Stimulated activated CD8-positive, alpha-beta memory T cell treated with anti-CD3 and anti-CD28 coated beads, Interleukin-15, amount 100 ng/mL, for 4 hours (primary cell): ENCODE measurements at places on chromosomes 4 and X.
A peak's percentile ranks its signal among the peaks of the same experiment; 100 is the strongest.

DNA sequence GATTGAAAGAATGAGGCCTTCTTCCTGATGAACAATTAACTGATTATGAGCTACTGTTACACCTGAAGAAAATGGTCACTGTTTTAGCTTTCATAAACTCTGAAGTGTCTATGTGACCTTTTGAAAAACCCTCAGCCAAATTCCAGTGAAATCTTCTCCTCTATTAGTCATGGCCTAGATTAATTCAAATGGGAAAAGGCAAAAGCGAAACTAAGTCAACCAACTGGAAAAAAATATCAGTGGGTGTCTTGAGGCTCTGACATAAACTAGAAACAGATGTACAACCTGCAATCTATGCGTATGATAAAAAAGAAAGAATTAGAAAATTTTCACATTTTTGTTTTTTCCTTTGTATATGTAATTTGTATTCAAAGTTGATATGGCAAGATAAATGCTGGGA, 169.4 kb upstream of the BANK1 start:
- no peak for DNase-seq

DNA sequence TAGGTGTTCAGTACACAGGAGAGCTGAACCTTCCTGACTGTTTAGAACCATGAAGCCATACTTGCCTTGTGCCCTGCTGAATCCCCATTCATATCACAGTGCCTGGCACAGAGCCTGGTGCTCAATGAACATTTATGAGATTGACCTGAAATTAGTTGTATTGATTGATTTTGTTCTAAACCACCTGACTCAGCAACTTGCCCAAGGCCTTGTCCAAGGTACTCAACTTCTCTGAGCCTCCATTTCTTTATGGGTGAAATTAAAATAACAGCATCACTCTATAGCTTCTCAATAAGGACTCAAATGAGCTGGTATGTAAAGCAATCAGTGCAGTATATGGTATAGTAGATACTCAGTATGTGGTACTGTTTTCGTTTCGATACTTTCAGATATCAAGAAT, 208.1 kb downstream of the SLC39A8 start:
- no peak for DNase-seq

DNA sequence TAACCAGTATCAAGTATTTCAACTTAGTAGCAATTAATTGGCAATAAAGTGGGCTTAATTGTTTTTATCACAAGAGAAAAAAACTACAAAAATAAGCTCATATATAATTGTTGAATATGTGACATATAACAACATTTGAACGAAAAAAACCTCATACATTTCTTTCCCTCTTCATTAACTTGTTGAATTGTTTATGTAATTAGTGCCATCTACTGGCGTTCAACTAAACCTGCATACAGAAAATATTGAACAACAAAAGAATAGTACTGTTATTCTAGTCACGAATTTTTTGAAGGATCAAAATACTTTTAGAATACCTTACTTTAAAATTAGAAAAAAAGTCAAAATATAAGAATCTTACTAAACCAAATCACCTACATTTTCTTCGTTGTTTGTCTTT, 586.5 kb upstream of the FTHL17 start:
- DNase-seq = no peak

GRCh38 chr4:20698382-20698781, 1.9 kb upstream of the PACRGL start:
- DNase-seq = no peak

DNA sequence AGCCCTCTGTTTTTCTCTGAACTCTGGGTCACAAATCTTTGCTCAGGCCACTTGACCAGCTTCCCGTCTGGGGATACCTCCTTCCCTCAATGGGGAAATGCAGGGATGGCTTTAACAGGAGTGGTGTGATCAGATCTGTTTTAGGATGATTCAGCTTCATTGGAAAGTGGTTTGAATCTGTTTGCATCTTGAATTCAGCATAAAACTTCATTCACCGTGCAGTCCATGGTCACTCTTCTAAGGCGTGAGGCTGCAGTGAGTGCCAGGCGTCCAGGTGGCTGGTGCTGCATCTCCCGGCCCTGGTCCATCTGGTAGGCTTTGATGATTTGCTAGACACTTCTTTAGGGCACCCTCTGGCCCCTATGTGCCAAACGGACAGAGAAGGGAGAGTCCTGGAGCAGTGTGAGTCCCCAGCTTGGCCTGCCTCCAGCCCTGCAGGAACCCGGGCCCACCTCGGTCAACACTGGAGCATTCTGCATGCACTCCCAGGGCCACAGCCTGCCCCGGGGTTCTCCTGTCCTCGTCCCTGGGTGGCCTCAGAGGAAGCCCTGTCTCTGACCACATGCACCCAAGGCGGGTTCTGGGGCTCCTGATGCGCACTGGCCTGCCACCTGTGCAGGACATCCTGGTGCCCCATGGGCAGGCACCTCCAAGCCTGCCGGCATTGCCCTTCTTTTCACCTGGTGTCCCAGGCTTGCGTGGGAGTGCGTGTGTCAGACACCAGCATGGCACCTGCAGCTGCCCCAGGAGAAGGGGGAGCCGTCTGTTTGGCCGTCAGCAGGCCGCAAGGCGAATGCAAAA, 251.5 kb upstream of the PSAPL1 start:
- no peak for DNase-seq

DNA sequence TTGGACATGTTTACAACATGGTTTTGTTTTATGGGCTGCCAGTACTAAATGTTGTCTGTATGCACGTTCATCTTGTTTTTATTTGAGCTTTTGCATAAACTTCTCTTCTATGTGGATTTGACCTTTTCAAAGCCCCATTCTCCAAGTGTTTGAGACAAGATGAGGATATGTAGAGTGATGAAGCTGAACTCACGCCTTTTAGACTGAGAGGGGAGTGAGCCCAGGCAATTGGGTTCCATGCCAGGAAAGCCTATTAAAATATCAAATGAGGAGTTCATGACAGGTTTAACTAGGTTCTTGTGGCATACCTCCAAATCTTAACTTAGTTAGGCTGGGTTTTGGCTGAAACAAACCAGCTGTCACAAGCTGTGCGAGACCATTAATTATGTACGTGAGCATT, 170.4 kb upstream of the LDB2 start:
- DNase-seq = no peak

DNA sequence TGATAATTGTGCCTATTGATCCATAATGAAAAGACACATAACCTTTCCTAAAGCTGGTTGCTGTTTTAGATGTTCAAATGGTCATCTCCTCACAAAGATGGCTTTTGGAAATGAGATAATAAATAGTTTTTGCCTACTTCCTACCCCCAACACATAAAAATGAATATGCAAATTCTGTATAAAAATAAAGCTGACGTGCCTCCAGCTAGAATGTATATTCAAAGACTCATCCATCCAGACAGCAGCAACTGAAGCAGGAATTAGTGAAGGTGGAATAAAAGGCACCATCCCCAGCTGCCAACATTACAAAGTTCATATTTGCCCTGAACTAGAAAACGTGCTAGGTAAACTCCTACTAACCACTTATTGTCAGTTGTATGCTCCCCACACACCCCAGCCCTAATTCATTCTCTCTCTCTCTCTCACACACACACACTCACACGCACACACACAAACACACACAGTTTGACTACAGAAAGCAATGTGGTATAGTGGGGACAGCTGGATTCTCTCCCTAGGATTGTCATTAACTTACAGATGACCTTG, 53.6 kb downstream of the PCDH19 start:
- no peak for DNase-seq

DNA sequence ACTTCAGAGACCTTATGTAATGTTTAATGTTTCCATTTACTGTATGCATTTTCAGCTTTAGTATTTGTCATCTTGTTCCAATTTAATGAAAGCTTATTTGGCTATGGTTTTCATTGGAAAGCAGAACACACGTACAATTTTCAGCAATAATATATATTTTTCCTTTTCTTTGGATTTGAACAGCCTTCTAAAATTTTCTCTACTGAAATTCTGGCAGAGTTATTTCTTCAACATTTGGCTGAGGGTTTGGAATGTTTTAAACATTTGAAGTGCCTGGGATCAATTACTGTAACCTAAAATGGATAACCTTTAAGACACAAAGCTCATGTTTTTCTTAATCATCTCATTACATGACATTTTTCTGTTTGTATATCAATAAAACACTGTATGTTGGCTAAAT, 156.9 kb downstream of the TENM3 start:
- DNase-seq = no peak

- no peak for DNase-seq
These were observed 1.9 kb upstream of the SEPTIN6 start for GRCh38 chrX:119694601-119695534.

DNA sequence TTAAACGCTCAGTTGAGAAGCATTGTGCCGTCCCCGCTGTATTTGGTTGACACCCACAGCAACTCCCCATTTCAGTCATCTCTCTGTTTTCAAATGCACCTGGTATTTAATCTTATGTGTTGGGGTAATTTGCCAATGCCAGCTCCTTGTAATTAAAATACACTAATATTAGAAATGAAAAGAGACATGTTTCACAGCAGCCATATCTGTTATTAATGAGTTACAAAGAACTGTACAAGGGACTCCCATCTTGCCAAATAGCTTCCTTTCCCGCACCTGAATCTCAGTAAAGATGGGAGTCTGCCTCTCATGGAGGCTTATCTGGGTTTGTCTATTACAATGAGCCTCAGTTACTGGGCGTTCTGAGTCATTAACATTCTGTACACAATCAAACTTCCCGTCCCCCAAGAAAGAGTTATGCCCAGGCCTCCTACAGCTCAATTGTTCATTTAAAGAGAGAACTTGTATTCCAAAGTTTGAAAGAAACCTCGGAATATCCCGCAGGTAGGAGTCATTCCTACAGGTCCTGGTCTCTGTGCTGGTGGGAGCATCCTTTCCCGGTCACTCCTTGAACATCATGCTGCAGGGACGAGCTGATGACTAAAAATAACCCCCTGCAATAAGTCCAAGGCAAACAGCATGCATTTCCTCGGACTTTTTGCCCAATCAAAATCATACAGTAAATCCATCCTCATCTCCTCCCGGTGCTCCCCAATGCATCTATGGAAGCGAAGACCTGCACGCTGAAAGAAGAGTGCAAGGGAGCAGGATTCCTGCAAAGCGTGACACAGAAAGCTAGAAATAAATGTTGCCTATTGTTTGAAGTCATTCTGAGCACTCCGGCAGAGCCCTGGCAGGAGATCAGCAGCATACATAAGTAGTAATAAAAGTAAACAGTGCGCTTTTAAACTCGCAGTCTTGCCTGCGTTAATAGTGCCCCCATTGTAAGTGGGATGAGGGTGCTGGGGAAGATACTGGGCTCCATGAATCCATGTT, 926 bp downstream of the NDP start:
- DNase-seq = no peak

DNA sequence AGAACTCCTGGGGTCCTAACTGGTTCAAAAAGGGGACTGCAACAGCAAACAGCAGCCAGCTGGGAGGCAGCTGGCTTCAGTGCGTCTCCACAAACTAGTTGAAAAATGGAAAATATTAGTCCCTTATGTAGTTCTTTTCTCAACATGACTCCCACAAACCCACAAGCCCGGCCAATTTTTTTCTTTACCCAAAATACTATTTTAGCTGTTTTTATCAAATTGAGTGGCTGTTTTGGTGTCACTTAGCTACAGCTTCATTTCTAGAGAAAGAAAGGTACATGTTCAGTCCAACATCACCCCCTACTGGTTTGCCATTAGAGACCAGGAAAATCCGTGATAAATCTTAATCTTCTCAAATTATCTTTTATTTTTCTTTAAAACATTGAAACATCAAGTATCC, 97.2 kb downstream of the GUCY2F start:
- no peak for DNase-seq

GRCh38 chr4:78796526-78796925, 20.4 kb downstream of the BMP2K start:
- DNase-seq = no peak

- no peak for DNase-seq
These were observed 22.1 kb downstream of the STAP1 start for GRCh38 chr4:67580577-67580976.

DNA sequence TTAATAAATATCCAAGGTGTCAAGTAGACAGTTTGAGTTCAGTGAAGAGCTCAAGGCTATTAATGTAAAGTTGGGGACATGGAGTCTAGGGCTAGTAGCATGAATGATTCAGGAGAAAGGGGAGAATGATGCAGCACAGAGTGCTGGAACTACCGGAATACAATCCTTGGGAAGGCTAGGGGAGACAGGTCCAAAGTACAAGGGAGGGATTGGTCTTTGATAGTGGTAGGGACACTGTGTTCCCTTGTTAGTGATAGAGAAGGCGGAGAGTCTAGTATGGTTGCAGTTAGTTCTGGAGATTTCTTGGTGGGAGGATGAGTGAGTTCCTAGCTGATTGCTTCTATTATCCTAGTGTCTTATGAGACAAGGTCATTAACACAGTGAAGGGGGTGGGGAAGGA, 8.7 kb downstream of the GCNA start:
- DNase-seq = no peak

DNA sequence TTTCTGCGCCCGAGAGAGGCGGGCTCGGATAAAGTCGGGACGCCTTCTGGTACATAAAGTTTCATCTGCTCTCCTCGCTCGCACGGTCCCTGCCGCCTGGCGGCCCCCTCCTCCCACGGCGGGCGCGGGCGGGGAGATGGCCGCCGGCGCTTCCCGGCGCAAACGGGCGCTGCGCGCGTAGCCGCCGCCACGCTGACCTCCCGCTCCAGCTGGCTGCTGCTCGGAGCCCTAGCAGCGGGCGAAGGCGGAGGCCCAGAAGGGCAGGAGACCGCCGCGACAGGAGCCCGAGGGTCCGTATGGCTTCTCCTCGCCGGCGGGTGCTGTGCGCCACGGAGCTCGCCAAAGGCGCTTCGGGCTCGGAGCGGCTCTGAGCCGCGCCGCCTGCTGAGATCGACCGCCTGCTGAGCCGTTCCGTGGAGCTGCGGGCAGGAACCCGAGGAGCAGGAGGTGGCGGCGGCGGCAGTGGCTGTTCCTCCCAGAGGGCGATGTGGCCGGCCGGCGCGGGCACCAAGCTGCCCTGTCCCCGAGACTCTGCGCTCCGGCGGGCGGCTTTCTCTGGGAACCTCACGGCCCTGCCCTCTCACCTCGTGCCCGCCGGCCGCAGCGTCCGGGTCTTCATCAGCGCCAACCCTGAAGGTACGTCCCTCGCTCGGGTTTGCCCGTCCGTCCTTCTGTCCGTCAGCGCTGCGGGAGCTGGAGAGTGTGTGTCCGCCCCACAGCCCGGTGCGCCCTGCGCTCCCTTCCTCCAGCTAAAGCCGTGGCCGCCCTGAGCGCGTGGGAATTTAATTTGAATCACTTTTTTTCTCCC, at the start of gene NWD2:
Gene NWD2, plus strand, starts transcription at position 161 of the 808 bp plus-strand sequence. Its CDS starts 325 bp downstream, at position 486.
- no peak for DNase-seq

DNA sequence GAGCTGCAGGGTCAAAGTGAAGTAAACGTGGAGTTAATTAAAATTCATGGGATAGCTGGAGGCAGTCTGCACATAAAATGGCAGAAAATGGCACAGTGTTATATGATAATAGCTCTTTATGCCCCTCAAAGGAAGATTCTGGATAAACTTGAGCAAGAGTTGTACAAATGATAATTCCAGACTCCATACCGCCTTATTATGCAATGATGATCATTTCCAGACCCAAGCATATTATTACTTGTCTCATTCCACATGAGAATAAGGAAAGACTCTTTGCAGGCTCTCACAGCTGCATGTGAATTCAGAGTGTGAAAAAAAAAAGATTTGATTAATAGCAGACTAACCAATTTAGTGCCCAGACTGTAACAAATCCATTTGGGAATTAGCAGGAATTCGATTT, 105.4 kb downstream of the STK32B start:
- DNase-seq = no peak

GRCh38 chr4:36285784-36286480, 4.5 kb downstream of the DTHD1 start:
- DNase-seq = peak; percentile 30
